Naive thymus-derived CD8-positive, alpha-beta T cell (primary cell): ENCODE measurements at places on chromosomes 3 and 15.

DNA sequence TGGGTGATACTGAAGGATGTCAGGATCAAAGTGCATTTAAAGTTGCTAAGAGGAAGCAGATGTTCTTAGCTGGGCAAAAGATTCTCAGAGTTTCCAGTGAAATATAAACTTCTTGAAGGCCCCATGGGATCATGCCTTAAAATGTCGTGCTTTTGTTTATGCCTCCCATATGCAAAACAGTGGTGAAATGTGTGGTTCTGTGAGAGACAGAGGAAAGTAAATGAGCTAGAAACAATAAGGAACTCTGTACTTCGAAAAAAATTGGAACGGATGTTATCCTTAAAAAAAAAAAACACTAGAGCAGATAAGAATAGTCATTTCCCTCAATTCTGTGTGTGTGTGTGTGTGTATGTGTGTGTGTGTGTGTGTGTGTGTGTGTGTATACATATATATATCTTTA lies 497.0 kb upstream of the TBL1XR1 start:
- DNase-seq, result no peak

DNA sequence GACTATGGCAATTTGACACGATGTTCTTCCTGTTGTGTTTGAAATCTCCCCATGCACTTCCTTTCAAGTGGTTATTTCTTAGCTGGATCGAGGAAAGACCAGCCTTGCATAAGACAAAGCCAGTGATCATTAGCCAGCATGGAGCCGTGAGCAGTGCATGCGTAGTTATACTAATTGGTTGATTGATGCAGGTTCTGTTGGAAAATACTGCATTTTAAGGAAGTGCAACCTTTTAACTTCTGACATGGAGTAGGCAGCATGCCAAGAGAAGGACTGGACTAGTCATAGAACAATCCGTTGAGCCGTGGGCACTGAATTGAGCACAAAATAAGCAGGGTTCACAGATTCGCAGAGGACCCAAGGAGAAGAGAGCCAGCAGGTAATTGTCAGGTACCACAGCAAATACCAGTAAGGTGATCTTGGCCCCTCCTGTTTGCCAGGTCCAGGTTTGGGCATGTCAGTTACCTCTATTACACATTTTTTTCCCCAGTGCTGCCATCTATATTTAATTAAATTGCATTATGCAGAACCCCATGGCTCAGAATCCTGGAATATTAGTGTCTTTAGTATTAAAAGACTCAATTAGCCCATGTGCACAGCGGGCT lies 29.0 kb upstream of the BCL6 start:
- no peak for DNase-seq

DNA sequence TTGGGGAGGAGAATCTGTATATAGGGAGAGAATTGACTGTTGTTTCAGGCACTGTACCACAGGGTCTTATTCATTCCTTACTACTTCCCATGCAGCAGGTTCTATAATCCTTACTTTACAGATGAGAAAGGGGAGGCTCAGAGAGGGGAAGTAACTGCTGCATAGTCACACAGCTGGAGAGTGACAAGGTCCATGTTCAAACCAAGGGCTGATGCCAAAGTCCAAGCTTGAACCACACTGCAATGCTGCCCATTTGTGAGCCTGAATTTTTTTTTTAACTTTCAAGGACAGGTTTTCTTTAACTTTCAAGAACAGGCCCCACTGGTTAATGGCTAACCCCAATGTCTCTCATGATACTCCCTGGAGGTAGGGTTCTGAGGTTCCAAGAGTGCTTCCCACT lies 26.2 kb downstream of the RBP2 start:
- no peak for DNase-seq

GRCh38 chr3:143850877-143851276 lies 2.6 kb upstream of the SLC9A9 start:
- no peak for DNase-seq

DNA sequence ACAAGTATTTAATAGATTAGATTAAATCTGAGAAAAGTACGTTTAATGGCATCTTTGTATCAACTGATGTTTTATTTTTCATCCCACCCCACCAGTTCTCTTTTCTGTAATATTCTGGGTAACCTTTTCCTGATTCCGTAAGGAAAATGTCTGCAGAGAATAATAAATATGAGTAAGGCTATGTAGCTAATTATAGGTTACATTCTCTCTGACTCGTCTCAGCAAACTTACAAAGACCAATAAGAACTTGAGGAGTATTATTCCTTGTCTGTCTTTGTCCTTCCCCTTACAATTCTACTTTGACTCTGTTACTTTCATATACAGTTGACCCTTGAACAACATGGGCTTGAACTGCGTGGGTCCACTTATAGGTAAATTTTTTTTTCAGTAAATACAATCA lies 12.1 kb downstream of the SNAP23 start:
- no peak for DNase-seq

DNA sequence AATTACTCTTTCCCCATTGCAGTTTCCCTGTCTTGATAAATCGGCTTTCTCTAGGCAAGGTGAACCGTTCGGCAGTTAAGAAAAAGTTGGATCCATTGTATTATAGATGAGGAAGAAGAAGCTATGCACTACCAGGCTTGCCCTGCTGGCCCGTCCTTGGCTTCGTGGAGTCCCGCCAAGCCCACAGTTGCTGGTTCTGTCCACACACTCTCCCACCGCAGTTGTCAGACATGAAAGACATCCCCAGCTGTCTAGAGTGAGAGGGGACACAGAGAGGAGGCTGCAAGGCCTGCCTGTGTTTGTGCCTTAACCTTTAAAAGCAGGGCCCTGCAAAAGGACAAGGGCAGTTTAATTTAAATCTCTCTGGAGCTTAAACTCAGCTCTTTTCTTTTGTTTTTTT lies 47.2 kb upstream of the PLCL2 start:
- DNase-seq, result no peak

DNA sequence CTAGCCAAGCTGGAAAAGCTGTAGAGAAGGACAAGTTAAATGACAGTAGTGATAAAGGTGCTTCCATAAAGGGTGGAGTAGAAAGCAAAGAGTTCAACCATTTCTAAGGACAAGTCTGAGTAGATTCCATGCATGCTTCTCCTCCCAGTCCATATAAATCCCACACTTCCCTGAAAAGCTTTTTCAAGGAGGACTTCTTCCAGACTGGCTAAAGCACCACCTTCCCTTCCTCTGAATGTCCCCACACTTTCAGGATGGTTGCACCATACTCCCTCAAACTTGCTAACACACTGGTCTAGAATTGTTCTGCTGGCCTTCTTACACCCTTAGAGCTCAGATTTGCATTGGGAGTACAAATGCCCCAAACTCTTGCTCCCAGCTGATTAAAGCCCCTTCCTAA lies 40.9 kb downstream of the FBN1 start:
- DNase-seq, result no peak

DNA sequence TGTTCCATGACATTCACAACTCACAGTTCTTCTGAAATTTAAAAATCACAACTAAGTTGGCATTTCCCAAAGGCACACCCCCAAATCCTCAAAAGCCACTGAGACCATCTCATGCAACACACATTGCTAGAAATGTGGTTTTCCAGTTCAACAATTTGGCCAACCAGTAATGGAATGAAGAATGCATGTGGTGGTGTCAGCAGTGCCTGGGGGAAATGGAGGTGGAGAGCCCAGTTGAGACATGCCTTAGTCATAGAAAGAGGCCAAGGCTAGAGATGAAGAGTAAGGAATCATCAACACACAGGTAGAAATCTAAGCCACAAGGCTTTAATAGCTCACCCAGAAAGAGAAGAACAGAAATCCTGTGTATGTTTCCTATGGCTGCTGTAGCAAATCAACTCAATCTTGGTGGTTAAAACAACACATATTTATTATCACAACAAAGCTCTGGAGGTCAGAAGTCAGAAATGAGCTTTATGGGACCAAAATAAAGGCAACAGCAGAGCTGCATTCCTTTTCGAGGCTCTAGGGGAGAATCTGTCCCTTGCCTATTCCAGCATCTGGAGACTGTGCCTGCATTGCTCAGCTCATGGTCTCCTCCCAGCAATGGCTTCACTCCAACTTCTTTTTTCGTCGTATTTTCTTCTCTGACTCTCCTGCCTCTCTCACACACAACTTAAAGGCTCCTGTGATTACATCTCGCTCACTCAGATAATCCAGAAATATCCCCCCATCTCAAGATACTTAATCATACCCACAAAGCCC lies 54.0 kb downstream of the SNTN start:
- DNase-seq, result no peak

DNA sequence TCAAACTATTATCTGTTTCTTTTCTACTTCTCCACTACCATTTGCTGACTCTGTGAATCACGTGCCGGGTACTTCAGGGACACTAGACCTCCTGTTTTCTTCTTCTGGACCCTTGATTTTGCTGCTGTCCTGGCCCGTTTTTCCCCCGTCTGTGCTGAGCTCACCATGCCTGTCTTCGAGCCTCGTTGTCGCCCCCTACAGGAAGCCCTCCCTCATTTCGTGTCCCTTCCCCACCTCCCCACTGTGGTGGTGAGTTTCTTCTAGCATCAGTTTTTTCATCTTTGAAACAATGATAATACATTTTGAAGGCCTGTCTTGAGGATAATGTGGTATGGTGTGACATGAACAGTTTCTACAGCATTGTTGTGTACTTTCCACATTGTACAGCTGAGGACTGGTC lies 12.8 kb downstream of the GABRG3 start:
- no peak for DNase-seq

DNA sequence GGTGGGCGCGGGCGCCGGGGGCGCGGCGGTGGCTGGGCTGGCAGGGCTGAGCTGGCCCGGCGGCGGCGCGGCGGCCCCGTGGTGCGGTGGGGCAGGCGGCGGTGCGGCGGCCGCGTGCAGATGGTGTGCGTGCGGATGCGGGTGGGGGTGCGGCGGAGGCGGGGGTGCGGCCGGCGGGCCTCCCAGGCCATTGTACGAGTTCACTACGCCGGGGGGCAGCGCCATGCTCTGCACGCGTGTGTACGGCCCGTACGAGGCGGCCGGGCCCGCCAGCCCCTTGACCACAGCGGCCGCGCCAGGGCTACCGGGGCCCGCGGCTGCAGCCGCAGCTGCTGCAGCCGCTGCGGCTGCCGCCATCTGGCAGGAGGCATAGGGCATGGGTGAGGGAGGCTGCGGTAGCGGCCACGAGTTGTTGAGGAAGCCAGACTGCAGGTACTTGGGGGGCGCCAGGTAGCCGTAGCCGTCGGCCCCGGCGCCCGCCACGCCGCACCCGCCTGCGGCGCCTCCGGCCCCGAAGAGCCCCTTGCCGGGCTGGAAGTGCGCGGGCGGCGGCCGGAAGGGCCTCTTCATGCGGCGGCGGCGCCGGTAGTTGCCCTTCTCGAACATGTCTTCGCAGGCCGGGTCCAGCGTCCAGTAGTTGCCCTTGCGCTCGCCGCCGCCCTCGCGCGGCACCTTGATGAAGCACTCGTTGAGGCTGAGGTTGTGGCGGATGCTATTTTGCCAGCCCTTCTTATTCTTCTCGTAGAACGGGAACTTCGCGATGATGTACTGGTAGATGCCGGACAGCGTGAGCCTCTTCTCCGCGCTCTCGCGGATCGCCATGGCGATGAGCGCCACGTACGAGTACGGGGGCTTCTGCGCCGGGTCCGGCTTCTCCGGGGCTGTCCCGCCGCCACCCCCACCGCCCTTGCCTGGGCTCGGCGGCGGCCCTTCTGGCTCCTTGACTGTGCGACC lies 951 bp downstream of the FOXL2 start:
- no peak for DNase-seq

- DNase-seq, result no peak
These were observed 74.3 kb downstream of the FBLN2 start for GRCh38 chr3:13623101-13623654.

- DNase-seq, result no peak
These were observed 1.3 kb upstream of the UNC13C start for GRCh38 chr15:53976844-53977392.

DNA sequence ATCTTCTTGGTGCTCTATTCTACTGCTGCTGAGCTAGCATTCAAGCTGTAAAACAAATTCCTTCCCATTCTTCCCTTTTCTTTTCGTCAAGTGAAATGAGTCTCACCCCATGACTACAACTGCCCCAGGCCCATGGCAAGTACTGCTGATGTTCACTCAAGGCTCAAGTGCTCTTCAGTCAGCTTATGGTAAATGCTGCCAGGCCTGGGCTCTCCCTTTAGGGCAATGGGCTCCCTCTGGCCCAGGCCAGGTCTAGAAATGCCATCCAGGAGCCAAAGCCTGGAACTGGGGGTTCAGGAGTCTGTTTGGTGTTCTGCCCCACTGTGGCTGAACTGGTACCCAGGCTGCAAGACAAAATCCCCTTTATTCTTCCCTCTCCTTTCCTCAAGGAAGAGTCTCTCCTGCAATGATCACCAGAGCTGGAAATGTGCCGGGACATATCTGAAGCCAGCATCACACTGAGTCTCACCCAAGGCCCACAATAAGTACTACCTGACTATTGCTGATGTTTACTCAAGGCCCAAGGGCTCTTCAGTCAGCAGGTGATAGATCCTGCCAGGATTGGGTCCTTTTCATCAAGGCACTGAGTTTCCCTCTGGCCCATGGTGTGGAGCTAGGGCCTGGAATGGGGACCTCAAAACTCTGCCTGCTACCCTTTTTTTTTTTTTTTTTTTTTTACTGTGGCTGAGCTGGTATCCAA lies 205.0 kb upstream of the STAC start:
- no peak for DNase-seq

- no peak for DNase-seq
These were observed 15.2 kb downstream of the PHLDB2 start for GRCh38 chr3:111874177-111874820.

DNA sequence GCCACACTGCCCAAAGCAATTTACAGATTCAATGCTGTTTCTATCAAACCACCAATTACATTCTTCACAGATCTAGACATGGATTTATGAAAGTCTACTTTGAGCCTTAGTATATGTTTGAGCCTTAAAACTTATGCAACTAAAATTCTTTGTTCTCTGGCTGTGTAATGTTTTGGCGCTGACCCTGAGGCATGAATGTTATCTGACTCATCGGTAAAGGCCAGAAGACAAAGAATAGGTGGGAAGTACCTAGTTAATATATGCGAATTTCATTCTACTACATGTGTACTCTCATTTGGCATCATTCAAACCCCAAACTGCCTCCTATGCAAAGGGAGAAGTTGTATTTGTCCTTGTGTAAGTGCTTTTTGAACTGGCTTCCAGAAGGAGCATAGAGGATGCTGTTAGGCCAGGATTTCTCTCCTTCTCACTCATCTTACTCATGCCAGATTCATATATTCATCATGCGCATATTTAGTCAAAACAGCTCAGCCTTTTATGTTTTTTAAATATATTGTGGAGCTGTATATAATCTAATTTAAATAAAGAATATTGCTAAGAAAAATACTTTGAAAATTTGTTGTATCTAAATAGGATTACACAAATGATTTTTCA lies 204.2 kb downstream of the NFKBIZ start:
- no peak for DNase-seq

DNA sequence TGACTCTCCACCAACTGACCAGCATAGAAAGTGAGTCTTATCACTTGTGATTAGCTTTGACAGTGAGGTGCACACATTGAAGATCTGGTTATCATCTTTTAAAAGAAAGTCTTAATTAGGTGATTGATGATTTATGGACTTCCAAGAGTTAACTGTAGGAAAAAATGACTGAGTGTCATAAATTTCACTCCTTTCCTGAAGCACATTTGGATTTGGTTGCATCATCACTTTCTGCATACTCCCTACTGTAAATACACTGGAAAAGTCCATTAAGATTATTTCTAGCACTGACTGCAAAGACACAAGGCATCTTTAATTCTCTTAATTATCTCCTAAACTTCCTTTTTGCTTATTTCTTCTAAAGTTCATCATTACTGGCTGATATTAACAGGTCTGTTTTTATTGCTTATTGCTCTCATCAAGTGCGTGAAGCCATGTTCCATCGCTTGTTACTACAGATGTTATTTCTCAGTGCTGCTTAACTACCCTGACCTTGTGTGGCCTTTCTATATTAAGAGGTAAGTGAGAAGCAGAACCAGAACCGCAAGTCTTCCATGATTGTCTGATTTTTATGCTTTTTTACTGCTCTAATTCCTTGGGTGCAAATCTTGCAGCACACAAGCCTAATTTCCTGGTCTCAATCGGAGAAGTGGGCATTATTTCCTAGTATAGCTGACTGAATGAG lies 153.2 kb downstream of the MEIS2 start:
- no peak for DNase-seq
